ENCODE measurements at places on chromosomes 7 and 10.

GRCh38 chr10:7891634-7892033 lies 73.3 kb downstream of the TAF3 start:
- no peak for DNase-seq

- no peak for DNase-seq
Observed at GRCh38 chr10:28541717-28542365, 8.9 kb downstream of the WAC start.

DNA sequence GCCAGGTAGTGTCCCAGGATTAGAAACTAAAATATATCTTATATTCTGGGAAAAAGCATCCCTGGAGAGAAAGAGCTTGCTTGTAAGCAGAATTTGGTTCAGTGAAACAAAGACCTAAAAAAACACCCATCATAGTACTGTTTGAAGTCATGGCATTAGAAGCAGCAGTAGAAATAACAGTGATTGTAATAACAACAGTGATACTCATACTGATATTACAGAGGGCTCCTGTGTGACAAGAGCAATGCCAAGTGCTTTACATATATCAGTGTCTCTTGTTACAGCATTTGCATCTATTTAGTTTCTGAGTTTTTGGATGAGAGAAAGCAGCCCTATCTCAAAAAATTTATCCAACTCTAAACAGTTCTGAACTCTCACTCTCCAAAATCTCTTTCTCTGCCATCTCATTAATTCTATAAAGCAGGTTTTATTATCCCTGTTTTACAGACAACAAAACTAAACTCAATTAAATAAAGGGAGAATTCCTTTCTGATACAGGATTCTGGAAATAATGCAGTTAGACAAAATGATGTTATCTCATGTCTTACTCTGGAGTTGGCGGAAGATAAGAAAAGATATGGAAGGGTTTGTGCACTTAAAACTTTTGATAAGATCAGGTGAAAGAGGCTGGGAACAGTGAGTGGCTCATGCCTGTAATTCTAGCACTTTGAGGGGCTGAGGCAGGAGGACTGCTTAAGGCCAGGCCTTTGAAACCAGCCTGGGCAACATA lies 146.5 kb upstream of the AOAH start:
- DNase-seq = no peak

DNA sequence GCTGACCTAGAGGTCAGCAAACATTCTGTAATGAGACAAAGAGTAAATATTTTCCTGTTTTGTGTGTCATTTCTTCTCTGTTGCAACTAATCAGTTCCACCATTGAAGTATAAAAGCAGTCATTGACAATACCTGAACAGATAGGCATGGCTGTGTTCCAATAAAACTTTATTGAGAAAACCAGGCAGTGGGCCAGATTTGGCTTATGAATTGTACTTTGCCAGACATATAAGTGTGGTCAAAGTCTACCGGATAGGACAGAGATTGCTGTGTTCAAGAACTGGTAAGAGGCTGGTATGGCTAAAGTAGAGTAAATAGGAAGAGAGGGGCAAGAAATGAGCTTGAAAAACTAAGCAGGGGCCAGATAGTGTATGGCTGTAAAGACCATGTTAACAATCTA lies 38.3 kb upstream of the TAC1 start:
- no peak for DNase-seq

- no peak for DNase-seq
Observed at GRCh38 chr10:75234683-75235374, 928 bp downstream of the COMTD1 start.

DNA sequence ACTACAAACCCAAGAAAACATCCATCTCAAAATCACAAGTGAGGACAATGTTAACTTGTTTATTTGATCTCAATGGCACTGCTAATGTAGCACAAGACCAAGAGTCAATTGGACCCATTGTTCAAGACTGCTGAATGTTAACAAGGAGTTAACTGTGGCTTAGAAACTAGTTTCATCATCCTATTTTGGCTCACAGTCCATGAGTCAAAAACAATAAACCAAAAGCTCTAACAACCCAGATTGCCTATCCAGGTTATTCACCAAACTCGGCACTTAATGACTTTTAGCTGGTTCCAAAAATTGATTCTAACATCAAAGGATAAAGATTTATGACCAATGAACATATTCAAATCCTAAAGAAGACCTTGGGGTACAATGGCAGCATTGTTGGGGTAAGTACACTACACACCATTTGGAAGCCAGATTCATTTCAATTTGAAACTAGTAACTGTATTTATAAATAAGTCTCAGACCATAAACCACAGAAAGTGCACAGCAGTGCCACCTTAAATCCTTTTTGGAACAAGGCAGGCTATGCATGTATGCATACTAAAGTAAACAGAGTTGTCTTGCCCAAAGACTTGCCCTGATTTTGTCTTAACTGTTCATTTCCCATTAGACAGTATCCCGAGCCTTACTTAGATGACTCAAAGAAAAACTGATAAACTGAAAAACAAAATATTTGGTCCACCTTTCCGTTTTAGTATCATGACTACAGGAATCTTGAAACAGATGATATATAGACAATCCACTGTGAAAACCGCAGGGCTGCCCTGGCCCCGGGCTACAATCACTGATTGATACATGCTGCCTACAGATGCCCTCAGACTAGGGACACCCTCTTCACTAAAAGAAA lies 84.5 kb downstream of the SRPK2 start:
- DNase-seq = no peak

DNA sequence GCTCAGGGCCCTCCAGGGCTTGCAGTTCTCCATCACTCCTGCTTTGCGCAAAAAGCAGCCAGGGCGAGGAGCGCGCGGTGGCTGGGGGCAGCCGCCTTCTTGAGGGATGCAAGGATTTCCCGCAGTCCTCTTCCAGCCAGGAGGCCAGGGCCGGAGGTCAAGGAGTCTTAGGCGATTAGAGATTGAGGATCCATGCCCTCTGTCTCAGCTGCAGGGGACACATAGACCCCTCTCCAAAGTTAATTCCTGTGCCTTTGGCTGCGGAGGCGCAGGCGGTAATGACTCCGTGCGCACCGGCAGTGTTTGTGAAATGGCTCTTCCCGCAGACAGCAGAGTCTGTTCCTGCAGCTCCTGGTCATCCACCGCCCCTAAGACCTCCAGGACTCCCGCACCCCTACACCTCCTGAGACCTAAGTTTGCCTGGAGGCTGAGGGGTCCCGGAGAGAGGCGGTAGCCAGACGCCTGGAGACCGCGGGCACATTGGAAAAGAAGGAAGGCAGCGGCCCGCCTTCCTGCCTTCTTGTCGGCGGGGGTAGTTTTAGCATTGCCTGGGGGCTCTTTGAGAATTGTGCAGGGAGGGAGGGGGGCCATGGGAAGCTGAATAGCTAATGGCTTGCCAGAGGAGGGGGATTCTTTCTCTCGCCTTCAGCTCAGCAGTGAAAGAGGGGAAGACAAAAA lies 3.3 kb upstream of the NEUROG3 start:
- DNase-seq = no peak

- no peak for DNase-seq
Observed at GRCh38 chr7:2193575-2194305, 39.0 kb downstream of the MAD1L1 start.

- DNase-seq = no peak
Observed at GRCh38 chr7:29883462-29884398, 77.4 kb downstream of the WIPF3 start.

DNA sequence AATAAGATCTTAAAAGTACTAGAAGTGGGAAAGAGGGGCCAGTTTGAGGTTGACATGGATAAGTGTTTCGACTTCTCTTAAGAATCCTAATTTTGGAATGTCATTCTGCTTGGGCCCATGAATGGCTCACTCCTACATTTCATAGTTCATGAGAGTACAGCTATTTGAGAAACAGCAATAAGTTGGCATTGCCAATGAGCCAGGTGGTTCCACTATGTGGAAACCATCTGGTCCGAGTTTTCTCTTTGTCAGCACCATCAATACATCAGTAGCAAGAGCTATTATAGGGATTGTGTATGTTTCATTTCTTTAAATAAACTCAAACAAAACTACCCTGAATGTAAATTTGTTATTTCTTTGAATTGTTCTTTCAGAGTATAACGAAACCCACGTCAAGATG lies 78.1 kb upstream of the NEBL start:
- DNase-seq = no peak

GRCh38 chr10:12218991-12219390 lies 23.0 kb downstream of the CDC123 start:
- DNase-seq = no peak

- DNase-seq = no peak
Observed at GRCh38 chr7:157841773-157842370, 505.1 kb downstream of the DNAJB6 start.

DNA sequence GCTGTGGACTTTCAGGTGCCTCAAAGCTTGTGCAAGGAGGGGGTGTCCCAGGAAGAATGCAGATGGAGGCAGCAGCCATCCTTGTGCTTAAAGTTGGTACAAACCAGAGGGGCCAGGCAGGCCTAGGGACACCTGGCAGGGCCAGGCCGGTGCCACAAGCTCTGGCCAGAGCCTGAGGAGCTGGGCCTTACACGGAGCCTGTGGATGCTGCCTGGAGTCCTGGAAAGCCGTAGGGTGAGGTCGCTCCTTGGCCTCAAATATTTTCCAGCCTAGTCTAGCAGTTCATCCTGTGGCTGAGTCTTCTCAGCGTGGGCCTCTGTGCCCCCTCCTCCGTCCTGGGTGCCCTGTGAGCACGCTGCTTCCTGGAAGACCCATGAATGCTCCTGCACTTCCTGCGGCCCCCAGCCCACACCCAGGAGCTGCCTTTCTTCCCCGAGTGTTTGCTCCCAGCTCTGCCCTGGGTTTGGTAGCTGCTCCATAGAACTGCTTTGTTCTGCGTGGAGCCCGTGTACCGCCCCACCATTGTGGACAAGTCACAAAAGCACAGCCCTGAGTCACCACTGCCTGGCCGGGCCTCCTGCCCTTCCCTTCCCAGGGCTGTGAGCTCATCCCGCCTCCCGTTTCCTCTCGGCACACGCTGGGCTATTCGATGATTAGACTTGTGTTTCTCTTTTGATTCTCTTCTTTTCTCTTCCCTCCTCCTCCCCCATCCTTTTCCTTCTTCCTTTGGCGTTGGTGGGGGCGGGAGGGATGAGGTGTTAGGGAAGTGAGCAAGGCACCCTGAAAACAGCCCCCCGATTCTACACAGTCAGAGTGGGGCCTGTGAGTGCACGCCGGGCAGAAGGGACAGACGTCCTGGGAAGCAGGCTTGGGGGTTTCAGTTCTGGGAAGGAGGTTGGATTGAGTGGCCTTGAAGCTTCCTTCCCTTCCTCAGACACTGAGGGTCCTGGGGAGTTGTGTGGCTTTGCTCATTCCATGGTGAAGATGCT lies 73.2 kb upstream of the SHH start:
- no peak for DNase-seq

Data from T-helper 17 cell (primary cell).